ENCODE measurements at places on chromosomes 13 and 19. TPM values are rescaled to one million over a fixed set of nuclear protein-coding genes. Genes with fewer than 3 reads are reported as not detected.

DNA sequence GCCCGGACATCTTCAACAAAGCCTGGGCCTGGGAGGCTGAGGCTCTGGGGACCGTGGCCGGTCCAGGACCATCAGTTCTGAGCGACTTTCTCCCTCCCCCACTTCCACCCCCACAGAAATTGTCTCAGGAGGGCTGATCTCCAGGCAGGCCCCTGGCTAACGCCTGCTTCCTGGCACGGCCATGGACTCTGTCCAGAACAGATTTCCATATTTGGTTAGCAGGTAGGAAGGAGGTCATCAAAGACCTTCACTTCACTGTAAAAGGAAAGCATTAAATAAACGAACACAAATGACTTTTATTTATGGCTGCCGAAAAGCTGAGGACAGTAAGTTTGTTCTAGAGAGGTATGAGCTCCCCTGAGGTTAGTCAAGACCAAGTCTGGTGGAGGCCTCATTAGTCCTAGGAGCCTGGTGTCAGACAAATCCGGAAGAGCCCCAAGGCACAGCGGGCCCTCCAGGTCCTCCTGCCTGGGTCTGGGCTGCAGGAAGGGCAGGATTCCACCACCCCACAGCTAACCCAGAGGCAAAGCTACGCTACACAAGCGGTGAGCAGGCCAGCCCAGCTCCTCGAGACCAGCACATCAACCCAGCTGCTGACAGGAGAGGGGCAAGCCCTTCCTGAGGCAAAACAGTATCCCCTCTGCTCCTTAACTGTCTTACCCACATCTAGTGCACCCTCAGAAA, 4.6 kb upstream of the PLPP2 start:
- no peak for DNase-seq

GRCh38 chr19:6743066-6743465, 3.6 kb downstream of the TRIP10 start:
- DNase-seq: no peak

The AKT2 gene
- total RNA-seq: 130 TPM

DNA sequence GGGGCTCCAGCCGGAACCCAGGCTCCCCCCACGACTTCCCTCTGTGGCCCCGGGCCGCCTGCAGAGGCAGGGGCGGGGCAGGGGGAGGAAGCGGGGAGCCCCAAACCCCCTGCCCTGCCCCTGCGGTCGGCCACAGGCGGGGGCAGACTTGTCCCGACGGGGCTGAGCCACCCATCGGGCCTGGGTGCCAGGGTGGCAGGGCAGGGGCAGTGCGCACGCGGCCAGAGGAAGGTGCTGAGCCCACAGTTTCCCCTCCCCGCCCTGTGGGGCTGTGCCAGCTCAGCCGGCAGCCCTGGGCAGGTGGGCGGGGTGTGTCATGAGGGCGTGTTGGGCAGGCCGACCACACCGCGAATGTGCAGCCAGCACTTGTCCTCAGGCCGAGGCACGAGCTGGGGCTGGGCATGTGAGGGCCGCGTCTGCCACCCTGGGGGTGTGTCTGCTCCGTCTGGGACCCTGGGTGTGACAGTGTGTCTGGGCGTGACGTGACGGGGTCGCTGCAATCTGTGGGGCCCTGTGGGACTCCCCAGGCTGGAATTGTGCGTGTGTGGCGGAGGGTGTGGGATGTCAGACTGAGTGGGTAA, 17.7 kb downstream of the CCDC97 start:
- DNase-seq: peak; percentile 78

The HMGB1 gene
- 164 TPM for total RNA-seq

The NKPD1 gene
- total RNA-seq: not detected

GRCh38 chr13:97231118-97231828, 9.1 kb downstream of the MBNL2 start:
- DNase-seq: no peak

DNA sequence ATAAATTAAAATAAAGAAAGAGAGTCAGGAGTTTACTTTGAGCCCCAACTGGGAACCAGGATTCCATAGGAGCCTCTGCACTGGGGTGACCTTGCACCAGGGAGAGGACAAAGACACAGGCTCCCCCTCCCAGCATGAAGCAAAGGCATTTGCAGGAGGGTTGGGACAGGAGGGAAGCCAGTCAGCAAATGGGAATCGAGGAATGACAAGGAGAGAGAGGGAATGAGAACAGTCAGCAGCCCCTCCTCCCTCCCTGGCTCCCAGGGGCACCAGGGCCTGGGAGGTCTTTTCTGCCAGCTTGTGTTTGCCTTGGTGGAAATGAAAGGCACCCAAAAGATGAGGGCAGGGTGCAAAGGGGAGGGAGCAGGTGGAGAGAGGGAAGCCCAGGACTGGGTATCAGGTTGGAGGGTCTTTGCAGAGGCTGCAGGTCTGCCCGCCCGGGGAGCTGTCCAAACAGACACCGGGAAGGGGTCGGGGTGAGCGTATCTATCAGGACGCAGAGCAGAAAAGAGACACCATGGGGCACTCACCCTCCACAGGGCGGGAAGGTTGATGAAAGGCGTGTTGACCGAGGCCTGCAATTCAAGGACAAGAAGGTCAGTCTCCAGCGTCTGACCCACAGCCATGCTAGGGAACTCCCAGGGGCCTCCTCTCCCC, 3.8 kb downstream of the SBSN start:
- DNase-seq: no peak

DNA sequence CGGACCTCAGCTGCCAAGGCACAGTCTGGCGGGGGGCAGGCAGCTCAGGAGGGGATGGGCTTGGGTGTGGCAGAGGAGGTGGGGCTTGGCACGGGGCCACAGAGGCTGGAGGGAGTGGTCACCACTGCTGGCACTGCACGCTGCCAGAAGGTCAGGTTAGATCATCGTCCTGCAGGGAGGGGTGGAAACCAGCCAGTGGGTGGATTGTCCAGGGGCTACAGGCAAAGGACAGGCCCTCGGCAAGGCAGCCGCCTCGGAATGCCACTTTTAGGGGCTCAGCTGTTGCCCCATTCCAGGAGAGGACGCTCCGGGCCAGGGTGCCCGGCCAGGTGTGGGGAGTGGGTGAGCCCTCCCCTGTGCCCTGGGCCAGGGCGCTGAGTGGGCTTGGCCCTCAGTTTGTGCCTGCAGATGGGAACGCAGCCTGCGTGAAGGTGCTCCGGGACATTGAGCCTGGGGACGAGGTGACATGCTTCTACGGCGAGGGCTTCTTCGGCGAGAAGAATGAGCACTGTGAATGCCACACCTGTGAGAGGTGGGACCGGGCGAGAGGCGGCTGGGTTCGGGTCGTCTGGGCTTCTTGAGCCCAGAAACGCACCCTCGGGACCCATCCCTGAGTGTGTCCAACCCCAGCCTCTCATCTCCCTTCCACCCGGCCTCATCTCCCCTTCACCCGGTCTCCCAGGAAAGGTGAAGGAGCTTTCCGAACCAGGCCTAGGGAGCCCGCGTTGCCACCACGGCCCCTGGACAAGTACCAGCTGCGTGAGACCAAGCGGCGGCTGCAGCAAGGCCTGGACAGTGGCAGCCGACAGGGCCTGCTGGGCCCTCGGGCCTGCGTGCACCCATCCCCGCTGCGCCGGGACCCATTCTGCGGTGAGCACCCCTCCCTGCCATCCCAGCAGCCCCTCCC, 6.4 kb downstream of the KMT5C start:
- DNase-seq: peak; percentile 32

DNA sequence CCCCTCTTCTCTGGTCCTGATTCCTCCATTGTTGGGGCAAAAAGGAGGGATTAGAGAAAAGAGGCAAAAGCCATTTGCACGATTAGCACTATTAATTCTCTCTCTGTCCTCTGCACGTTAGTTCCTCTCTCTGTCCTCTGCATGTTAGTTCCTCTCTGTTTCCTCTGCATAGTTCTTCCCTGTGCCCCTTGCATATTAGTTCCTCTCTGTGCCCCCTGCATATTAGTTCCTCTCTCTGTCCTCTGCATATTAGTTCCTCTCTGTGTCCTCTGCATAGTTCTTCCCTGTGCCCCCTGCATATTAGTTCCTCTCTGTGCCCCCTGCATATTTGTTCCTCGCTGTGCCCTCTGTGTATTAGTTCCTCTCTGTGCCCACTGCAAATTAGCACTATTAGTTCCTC, 847.2 kb upstream of the GPC6 start:
- DNase-seq: no peak

DNA sequence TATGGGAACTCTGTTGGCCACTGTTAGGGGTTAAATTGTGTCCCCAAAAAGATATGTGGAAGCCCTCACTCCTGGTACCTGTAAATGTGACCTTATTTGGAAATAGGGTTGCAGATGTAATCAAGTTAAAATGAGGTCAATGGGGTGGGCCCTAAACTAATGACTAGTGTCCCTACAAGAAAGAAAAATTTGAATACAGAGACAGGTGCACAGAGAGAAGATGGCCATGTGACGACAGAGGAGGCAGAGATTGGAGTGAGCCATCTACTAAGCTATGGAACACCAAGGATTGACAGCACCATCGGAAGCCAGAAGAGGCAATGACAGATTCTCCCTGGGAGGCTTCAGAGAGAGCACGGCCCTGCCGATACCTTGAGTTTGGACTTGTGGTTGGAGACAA, 16.5 kb downstream of the POU2F2 start:
- no peak for DNase-seq

DNA sequence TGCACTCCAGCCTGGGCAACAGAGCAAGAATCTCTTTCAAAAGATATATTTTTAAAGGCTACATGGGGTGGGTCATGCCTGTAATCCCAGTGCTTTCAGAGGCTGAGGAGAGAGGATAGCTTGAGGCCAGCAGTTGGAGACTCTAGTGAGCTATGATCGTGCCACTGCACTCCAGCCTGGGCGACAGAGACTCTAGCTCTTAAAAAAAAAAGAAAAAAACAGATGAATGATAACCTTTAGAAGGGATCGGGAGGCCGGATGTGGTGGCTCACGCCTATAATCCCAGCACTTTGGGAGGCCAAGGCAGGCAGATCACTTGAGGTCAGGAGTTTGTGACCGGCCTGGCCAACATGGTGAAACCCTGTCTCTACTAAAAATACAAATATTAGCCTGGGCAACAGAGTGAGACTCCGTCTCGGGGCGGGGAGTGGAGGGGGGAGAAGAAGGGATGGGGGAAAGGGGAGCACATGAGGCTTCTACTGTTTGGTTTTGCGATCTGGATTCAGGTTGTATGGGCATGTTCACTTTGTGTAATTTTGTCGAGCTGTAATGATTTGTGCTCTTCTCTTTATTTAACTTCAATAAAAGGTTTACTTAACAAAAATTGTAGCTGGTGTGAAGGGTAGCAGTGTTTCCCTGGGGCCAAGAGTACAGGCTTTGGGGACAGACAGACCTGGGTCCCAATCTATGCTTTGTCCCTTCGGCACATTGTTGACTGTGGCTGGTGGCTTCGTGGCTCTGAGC, 1.1 kb upstream of the PSMC4 start:
- no peak for DNase-seq

Measured in heart left ventricle (tissue), 16 donors.